ENCODE measurements at places on chromosomes 13 and 19.

GRCh38 chr19:13718733-13719132 lies 45.6 kb upstream of the MRI1 start:
- no peak for DNase-seq

DNA sequence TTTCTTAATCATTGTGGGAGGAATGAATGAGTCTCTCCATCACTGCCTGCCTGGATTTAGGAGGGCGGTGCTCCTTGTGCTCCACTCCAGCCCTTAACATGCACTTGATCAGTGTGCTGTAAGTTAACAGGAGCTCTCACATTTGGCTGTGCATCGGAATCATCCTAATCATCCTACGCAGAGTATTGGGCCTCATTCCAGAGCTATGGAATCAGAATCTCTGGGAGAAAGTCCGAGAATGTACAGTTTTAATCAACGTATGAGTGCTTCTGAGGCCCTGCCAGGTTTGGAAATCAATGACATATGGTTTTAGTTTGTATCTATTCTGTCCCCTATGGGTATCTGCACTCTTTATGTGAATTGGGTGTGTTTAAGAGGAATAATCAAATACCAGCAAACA lies 34.9 kb upstream of the DCLK1 start:
- no peak for DNase-seq

- DNase-seq, result no peak
These were observed 2382.4 kb downstream of the PCDH9 start for GRCh38 chr13:64847767-64848166.

DNA sequence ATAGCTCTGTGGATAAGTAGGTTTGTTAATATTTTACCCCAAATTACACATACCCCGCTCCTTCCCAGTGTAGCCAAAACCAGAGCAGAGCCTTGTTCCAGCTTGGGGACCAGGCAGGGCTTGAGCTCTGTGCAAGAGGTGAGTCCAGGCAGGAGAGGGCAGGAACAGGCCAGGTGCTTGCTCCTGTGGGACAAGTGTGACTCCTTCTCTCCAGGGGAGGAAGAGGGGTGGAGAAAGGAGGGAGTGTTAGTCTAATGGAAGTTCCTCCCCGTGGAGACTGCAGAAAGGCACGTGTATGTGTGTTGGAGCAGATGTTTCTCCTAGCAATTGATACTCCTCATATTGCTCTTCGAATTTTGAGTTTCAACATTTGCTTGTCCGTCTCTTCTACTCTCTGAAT lies 201.0 kb downstream of the FGF9 start:
- no peak for DNase-seq

GRCh38 chr19:19823916-19824315 lies 2.4 kb upstream of the ZNF506 start:
- DNase-seq, result no peak

GRCh38 chr19:3027981-3028304 lies 1.1 kb downstream of the TLE2 start:
- no peak for DNase-seq

DNA sequence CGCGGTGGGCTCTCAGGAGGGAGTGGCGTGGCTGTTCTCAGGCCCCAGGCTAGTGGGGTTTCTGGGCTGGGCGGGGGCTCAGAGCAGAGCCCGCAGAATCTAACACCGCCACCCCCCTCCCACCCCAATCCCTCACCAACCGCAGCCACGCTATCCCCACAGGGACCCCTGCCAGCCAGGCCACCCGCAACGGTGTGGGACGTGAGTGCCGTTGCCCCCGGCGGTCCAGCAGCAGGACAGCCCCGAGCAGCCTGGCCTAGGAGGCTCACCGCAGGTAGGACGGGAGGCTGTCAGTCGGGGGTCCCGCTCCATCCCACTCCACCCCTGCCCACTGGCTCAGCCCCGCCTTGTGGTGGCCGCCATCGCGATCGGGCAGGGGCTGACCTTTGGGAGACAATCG lies at the start of gene NTN5:
NTN5 (minus strand) TSS at position 24 of the 400 bp plus-strand sequence. CDS start 2,031 bp downstream, outside the sequence.
- DNase-seq, result no peak

- peak; percentile 66 for DNase-seq
These were observed 22.2 kb downstream of the RASA3 start for GRCh38 chr13:114110091-114110829.

DNA sequence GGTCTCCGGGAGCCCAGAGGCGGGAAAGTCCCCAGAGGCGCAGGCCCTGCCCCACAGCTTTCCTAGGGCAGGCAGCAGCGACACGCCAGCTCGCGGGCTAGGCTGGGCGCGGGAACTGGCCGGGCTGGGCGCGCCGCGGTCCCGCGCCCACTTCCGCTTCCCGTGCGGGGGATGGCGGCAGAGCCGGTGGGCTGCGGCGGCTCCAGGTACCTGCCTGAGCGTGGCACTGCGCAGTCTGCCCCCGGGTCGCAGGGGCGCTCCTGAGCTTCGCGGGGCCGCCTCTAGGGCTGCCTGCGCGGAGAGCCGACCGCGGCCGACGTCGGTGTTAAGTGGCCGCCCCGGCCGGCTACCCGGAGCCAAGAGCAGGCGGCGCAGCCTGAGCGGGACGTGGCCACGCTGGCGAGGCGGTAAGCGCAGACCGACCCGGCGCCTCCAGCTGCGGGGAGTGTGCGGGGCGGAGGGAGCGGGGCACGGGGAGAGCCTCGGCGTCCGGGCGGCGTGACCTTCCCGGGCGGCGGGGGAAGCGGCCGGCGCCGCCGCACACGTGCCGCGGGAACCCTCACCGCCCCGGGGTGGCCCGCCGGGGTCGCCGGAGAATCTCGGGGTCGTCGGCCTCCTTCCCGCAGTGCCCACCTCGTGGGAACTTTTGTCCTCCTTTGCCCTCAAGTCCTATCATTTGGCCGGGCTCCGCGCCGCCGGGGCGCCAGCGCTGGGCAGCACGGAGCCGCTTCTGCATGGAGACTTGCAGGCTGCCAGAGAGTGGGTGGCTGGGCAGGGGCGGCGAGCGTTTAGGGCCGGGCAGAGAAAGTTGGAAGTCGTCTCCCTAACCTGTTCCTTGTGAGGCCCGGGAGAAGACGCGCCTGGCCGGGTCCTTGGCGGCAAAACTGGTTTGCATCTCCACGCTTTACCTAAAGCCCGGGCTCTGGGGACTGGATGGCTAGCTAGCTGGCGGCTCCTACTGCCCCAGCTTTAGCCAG lies 31.4 kb upstream of the MPHOSPH8 start:
- peak; percentile 34 for DNase-seq

DNA sequence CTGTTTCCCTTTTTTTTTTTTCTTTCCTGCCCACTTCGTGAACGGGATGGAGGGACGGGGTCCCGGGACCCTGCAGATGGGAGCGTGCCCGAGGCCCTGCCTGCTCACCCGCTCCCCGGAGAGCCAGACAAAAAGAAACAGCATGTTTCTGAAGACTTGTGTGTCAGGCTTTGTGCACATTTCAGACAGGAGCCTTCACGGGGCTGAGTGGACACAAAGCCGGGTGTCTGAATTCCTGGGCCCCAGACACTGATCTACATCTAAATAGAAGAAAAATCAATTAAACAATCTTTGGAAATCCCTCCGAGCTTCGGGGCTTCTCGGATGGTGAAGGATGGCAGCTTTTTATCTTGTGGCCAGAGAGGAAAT lies 4.2 kb downstream of the PGPEP1 start:
- no peak for DNase-seq

- no peak for DNase-seq
These were observed 2009.6 kb downstream of the OLFM4 start for GRCh38 chr13:55038230-55038629.

- DNase-seq, result no peak
These were observed 20.3 kb downstream of the LNX2 start for GRCh38 chr13:27599845-27600553.

DNA sequence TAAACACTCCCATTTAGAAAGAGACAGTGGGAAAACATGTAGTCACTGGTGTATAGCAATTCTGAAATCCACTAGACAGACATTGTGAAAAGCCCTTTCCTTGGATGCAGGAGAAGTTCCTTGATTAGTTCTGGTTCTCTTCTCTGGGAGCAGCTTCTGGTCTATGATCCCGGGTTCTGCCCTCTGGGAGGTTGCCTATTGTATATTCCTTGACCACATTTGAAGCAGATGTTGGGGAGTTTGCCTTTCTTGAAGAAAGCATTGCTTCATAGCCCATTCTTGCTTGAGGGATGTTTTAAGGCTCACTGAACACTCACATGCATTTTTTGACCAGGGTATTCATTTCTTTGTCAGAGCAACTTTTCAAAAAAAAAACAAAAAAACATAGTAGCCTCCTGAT lies 211.9 kb downstream of the NDFIP2 start:
- no peak for DNase-seq

DNA sequence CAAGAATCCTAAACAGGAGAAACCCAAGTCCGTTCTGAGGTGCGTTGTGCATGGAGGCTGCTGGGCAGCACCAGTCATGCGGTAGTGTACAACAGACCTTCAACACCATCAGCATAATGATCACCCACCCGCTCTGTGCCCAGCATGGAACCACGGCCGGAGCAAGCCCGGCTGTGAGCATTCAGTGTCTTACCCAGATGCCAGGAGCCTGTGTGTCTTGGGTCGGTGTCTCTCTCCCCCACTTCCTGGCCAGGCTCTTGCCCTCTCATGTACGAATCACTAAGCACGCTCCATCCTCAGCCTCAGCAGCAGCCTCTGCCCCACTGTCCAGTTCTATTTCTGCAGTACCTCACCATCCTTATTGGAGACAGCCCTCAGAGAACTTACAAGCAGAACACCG lies 231.6 kb upstream of the IRS2 start:
- DNase-seq, result no peak

DNA sequence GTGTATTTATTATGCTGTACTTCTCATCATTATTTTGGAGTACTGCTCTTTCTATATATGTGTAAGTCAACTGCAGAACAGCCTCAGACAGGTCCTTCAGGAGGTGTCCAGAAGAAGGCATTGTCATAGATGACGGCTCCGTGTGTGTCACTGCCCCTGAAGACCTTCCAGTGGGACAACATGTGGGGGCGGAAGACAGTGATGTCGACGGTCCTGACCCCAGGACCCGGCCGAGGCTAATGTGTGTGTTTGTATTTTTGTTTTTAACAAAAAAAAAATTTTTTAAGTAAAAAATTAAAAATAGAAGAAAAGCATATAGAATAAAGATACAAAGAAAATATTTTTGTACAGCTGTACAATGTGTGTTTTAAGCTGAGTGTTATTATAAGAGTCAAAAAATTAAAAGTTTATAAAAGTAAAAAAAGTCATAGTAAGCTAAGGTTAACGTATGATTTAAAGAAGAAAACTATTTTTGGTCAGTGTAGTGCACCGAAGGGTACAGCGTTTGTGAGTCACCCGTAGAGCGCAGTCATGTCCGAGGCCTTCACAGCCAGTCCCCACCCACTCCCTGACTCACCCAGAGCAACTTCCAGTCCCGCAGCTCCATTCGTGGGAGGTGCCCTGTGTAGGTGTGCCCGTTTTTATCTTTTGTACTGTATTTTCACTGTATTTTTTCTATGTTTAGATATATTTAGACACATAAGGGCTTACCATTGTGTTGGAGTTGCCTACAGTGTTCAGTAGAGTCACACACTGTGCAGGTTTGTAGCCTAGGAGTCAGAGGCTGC lies 42.2 kb upstream of the SPACA7 start:
- DNase-seq, result no peak

DNA sequence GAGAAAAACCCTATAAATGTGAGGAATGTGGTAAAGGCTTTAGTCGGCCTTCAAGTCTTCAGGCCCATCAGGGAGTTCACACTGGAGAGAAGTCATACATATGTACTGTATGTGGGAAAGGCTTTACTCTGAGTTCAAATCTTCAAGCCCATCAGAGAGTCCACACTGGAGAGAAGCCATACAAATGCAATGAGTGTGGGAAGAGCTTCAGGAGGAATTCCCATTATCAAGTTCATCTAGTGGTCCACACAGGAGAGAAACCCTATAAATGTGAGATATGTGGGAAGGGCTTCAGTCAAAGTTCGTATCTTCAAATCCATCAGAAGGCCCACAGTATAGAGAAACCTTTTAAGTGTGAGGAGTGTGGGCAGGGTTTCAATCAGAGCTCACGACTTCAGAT lies 11.7 kb downstream of the ZNF226 start:
- DNase-seq, result no peak

GRCh38 chr13:58566176-58566575 lies 934.6 kb downstream of the PCDH17 start:
- no peak for DNase-seq

- DNase-seq, result no peak
These were observed 66.0 kb downstream of the ABCC4 start for GRCh38 chr13:95235199-95235756.

DNA sequence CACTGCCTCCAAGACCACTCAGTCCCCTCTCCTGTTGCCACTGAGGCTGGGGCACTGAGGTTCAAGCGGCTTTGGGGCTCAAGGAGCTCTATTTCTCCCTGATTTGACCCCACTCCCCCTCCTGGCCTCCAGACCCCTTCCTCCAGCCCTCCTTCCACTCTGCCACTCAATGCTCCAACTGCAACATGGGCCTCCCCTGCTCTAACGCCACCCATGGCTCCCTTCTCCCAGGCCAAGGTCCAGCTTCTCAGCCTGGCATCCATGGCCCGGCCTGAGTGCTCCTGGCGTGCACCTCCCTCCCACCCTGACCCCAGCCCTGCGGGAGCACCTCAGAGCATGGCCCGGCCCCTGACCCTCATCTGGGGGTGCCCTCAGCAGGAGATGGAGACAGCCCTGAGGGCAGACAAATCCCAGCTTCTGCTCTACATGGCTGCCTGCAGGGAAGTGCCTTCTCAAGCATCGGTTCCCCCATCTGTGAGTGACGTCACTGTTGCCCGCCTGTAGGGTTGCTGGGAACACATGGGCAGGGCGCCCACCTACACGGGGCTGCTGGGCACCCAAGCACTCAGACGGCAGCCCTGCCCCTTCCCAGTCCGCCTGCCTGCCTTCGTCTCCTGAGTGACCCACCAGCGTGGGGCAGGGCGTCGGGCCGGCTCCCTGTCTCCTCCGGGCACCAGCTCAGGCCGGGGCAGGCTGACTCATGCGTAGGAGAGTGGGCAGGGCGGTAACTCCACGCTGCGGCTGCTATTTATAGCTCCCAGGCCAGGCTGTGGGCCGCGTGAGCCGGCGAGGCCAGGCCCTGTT lies 1.6 kb upstream of the DIRAS1 start:
- no peak for DNase-seq

GRCh38 chr13:53001444-53002225 lies 27.0 kb upstream of the OLFM4 start:
- DNase-seq, result no peak

DNA sequence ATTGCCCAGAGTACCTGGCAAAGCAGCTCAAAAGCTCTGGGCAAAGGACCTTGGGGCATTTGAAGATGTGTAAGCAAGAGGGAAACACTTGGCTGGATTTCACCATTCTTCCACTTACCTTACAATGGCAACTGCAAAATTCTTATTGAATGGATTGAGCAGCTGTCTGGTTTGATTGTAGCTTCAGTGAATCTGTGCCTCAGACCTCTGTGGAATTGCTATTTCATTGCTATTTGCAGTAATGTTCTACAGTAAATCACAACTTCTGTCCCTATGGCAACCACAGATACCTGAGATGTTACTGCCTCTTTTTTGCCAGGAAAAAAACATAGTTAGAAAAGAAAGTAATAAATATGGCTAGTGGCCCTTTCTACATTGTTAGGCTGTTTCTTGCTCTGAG lies 519.5 kb downstream of the SUCLA2 start:
- no peak for DNase-seq

DNA sequence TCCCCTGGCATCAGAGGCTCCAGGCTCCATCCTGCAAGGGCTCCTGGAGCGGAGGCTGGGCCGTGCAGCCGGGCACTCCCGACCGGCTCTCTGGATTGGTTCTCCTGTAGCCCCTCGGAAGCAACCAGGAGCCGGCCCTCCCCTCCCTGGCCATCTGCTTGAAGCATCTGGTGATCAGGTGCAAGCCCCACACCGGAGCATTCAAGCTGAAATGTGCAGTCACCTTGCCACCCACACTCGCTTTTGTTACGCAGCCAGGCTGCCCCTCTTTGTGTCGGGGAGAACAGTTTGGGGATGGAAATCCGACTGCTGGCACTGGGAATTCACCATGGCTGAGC lies 258.8 kb downstream of the ZNF536 start:
- no peak for DNase-seq

GRCh38 chr13:73464758-73465616 lies 406.2 kb downstream of the KLF5 start:
- DNase-seq, result no peak
